ENCODE measurements at places on chromosomes 5 and 9.

GRCh38 chr9:136631038-136632000, 31.4 kb upstream of the EGFL7 start:
- DNase-seq = peak; percentile 61

DNA sequence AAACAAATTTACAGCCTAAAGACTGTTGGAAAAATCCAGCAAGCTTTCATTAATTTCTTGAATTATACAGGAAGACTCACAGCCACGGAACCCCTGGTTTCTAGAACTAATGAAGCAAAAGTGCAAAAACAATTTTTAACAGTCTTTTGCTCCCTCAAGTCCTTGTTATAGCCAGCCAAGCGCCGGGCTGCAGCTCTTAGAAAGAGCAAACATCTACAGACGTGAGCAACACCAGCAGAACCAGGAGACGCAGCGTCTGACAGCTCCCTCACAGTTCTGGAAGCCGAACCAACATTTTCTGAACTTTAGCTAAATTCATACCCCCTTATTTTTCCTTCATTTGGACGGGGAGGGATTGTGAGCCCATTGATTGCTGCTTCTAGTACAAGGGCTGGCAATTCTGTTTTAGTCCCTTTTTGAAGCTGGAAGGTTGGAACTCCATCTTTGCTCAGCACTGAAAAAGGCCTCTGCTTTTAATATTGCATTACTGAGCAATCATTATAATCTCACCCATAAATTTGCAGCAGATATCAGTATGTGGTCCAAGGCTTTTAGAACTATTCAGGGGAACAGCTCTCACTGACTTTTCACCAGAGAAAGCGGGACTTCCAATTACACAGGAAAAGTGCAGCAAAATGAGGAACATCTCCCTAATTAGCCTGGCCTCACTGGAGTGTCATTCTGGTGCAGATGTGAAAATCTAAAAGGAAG, 45.8 kb downstream of the AK8 start:
- no peak for DNase-seq

DNA sequence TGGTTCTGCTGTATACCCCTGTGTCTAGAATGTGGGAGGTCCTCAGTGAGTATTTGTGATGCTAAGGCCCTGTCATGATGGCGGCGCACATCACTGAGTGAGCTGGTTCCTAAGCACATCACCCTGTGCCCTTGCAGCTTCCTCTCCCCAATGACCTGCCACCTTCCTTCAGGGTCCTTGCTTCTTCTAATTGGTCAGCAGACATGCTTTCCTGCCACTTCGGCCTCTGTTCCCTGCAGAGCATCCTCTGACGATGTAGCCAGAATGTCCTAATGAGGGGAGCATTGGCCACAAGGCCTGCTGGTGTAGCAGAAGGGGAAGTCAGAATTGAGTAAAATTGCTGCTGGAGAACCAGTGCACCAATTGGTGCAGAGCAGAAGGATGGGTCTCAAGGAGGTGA, 31.1 kb upstream of the ANGPTL2 start:
- no peak for DNase-seq

- DNase-seq = no peak
Observed at GRCh38 chr9:4796988-4797853, 4.5 kb downstream of the RCL1 start.

DNA sequence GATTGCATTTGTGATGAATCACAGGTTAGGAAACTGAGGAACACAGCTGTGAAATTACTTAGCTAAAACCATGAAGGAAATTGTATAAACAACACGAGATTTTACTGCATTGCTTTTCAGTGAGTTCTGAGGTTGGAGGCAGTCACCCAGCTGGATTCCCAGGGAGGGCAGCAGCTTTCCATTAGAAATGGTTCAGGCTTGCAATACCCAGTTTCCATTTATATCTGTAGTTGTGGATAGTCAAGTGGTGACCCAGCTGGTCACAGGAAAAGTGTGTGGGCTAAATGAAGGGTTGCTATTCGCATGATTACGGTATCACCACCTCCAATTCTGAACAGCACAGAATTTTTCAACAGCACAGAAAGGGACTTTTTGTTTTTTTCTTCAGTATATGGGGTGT, 34.3 kb upstream of the SPATA31D4 start:
- no peak for DNase-seq

DNA sequence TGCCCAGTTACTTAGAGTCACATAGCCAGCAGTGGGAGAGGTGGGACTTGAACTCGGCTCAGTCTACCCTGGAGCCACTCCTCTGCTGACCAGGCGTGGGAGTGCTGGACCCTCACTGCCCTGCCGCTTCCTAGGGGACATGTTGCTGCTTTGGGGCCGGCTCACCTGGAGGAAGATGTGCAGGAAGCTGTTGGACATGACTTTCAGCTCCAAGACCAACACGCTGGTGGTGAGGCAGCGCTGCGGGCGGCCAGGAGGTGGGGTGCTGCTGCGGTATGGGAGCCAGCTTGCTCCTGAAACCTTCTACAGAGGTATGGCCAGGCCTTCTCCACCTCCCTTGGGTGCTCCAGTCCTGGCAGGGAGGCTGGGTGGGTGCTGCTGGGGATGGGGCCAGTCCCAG, 3.4 kb upstream of the CACFD1 start:
- DNase-seq = no peak

GRCh38 chr5:178426326-178427130, 163.7 kb downstream of the COL23A1 start:
- DNase-seq = no peak

DNA sequence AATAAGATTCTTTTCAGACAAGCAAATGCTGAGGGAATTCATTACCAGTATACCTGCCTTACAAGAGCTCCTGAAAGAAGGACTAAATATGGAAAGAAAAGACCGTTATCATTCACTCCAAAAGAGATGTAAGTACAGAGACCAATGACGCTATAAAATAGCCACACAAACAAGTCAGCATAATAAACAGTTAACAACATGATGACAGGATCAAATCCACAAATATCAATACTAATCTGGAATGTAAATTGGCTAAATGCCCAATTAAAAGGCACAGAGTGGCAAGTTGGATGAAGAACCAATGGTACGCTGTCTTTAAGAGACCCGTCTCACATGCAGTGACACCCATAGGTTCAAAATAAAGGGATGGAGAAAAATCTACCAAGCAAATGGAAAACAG, 349.6 kb upstream of the MPDZ start:
- DNase-seq = no peak

DNA sequence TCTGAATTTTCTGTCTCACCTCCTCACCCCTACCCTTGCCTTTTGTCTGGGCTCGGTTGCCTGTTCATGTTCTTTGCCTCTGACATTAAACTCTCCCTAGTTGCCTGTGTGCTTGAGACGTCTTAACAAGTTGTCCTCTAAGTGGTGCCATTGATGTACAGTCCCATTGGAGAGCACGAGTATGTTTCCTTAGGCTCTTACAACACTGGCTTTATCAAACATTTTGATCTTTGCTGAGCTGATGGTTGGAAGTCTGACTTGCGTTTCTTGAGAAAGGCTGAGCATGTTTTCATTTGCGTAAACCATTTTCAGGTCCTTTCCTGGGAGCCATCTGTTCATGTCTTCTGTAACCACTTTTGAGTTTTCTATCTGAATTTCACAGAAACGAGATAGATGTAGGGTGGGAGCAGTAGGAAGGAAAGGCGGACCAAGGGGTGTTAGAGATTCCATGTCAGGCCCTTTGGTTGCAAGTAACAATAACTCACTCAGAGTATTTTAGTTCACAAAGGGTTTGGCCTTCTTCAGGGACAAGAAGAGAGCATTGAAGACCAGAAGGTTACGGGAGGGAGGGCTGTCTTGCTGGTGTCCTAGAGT, 35.4 kb downstream of the OTULIN start:
- no peak for DNase-seq

- DNase-seq = no peak
Observed at GRCh38 chr5:82004511-82004910, 32.7 kb downstream of the ATG10 start.

GRCh38 chr5:91777671-91778070, 394.6 kb upstream of the ARRDC3 start:
- DNase-seq = no peak

DNA sequence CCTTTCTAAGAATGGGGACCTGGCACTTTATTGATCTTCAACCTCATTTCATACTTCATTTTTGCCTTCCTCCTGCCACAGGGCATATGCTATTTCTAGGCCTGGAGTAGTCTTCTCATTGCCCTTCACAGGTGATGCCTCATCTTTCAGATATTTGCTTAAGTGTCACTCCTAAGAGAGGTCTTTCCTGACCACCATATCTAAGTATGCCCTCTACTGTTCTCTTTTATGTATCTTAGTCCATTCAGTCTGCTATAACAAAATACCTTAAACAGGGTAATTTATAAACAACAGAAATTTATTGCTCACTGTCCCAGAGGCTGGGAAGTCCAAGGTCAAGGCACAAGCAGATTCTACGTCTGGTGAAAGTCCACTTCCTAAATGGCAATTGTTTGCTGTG, 99.1 kb downstream of the ADAMTS6 start:
- no peak for DNase-seq

DNA sequence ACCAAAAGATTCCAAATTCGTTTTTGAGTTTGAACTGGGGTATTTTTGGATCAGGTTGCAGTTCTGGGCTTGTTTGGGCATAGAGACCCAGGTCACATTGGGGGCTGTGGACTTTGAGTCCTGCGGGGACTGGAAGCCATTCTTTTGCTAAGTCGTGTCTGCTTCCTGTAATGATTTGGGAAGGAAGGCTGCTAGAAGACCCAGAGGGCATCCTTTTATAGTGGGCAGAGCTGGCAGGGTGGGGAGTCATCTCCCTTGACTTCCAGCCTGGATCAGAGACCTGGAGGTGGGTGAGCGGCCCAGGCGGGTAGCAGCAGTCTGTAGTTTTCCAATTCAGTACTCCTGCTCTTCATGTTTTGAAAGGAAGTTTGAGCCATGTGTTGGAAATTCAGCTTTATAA, 11.3 kb downstream of the ZNF618 start:
- no peak for DNase-seq

DNA sequence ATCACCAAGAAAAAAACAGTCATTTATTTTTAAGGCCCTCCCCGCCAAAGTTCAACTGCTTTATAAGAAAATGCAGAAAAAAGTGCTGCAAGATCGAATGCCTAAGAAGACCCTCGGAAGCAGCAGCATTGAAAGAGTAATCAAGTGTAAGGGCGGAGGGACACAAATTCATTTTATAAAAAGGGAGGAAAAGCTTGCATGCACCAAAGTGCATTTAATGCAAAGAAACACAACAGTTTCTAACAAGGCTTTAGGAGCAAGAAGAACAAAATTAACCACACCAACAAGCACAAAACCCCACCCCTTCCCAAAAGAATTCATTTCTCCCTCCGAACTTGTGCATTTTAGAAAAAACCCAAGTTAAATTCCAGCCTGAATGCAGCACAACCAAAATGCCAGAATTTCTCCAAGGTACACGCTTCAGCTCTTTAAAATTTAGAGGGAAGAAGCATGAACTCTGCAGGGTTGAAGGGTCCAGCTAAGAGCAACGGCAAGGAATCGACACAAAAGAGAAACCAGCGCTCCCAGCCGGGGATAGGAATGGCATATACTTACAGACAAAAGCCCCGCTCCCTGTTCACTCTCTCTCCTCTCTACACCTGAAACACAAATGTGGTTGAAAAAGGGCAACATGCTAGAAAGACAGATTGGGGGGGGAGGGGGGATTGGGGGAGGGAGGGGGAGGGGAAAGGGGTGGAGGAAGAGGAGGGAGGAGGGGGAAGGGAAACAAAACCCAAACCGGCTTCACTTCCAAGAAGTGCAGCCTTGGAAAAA, at the start of gene NREP:
TSS of gene NREP (minus strand) at position 614 of the 774 bp plus-strand sequence. CDS start 1,422 bp downstream, outside the sequence.
- DNase-seq = no peak

- no peak for DNase-seq
Observed at GRCh38 chr5:107618242-107618641, 52.5 kb downstream of the EFNA5 start.

- no peak for DNase-seq
Observed at GRCh38 chr5:7088849-7089248, 307.1 kb upstream of the ADCY2 start.

GRCh38 chr5:149834246-149834855, 104.2 kb downstream of the PPARGC1B start:
- DNase-seq = peak; percentile 11

DNA sequence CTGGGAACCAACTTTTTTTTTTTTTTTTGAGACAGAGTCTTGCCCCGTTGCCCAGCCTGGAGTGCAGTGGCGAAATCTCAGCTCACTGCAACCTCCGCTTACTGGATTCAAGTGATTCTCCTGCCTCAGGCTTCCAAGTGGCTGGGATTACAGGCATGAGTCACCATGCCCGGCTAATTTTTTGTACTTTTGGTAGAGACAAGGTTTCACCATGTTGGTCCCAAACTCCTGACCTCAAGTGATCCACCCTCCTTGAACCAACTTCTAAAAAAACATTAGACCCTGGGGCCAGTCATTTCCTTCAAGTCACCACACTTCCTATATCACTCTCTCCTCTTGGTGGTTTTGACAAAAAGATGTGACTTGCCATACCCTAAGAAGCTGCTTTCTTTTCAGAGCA, 10.9 kb upstream of the SHROOM1 start:
- DNase-seq = no peak

GRCh38 chr9:86262492-86262891, 3.0 kb upstream of the C9orf153 start:
- no peak for DNase-seq

DNA sequence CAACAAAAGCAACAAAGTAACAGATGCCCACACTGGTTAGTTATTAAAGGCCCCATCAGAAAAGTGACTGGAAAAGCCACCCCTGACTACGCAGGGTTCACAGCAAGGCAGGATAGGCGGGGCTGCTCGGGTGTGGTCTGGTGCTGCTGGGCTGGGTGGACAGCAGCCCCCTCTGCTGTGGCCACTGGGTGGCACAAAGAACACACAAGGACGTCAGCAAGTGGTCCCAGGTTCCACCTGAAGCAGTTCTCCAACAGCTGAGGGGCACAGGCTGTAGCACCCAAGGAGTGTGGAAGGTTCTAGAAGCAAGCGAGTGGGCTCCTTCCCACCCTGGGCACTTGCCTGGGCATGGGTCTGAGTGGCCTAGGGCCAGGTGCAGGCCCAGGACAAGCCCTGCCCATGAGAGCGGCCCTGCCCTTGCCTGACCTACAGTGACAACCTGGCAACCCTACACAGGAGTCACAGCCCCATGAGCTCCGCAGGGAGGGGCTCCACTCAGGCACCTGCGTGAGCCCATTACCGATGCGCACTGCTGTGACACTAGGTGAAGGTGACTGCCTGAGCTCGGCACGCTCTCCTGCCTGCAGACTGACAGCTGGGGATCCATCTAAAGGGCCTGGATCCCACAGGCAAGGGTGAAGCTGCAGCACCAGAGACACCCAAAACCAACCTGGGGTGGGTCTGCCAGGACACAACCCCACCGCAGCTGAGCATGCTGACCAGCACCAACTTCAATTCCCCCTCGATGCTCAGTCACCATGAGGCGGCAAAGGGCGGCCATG, 8.1 kb downstream of the BRD9 start:
- no peak for DNase-seq

GRCh38 chr9:109239240-109239639, 72.2 kb upstream of the FRRS1L start:
- DNase-seq = no peak

GRCh38 chr5:133236541-133236951, 184.7 kb downstream of the HSPA4 start:
- DNase-seq = no peak

DNA sequence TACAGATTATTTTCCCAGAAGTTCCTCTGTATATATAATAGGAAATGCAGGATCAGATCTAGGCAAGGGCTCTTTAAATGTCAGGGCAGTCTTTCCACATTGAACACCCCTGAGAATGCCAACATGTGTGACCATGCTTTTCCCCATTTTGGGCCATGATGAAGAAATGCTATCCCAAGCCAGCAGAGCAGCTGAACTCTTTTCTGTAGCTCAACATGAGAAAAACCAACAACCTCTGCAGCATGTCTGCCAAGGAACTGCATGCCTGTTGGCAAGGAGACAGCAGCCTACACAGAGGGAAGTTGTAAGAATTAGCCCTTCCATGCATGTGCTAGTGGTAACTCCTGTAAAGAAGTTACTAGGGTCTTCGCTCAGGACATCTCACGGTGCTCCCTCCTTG, 9.5 kb upstream of the IFNK start:
- no peak for DNase-seq
